Stimulated activated CD8-positive, alpha-beta memory T cell treated with anti-CD3 and anti-CD28 coated beads, Interleukin-12 subunit alpha, Interleukin-12 subunit beta, amount 100 ng/mL, for 4 hours (primary cell): ENCODE measurements at places on chromosomes 7 and 10.
A peak's percentile ranks its signal among the peaks of the same experiment; 100 is the strongest.

DNA sequence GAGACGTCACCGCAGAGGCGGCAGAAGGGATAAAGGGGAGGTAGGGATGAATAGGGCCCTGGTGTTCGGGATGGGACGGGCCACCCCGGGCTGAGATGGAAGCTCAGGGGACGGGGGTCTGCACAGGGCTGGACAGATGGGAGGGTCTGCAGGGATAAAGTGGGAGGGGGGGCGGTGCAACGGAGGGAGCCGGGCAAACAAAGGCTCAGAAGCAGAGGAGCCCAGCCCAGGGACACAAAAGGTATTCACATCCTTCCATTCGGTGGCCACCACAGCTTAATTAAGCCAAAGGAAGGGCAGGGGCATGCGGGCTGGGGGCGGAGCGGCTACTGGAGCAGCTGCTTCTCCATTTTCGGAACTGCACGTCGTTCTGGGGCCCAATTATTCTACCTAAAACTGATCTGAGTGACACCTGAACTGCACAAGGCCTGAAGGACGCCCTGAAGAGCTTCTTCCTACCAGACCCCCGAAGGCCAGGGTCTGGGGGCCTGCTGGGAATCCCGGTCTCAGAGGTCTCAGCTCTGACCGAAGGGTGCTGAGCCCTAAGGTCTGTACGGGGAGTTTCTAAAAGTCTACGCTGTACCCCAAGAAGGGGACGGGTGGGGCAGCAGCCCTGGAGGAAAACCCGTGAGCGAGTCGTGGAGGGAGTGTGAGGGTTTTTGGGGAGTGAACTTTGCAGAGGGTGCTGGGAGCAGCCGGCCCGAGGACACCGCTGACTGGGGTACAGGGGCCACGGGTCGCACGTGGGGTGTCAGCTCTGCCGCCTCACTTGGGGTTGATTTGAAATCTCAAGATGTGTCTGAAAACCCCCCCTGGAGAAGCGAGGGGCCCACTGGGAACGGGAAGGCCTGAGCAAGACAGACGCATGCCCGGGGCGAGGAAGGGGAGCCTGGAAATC lies 334.8 kb downstream of the DNAJB6 start:
- no peak for DNase-seq

DNA sequence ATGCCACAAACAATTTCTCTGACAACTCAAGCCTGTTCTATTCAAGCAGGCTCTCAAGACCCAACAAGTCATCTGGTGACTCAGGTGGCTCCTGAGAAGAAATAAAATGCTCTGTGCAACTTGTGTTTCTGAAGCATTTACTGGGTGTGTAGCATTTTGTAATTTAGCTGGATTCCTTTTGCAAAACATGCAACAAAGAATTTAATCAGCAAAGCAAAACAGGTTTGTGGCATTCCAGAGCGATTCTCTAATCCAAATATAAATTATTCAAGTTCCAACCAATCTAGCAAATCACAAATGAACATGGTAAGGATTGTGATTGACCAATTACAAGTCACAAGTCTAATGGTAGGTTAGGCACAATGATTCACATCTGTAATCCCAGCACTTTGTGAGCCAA lies 39.8 kb upstream of the C10orf67 start:
- no peak for DNase-seq

GRCh38 chr7:2214636-2215035 lies 18.1 kb downstream of the MAD1L1 start:
- DNase-seq, result no peak

DNA sequence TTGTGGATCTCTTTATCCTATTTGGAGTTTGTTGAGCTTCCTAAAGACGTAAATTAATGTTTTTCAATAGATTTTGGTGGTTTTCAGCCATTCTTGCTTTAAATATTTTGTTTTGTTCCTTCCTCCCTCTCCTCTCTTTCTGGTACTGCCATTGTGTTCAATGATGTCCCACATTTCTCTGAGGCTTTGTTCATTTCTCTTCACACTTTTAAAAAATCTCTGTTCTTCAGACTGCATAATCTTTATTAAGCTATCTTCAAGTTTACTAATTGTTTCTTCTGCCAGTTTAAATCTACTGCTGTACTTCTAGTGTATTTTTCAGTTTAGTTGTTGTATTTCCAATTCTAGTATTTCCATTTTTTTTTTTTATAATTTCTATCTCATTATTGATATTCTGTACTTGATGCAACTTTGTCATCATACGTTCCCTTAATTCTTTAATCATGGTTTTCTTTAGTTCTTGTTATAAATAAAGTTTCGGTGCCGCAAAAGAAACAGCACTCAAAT lies 45.6 kb upstream of the FZD9 start:
- DNase-seq, result no peak

DNA sequence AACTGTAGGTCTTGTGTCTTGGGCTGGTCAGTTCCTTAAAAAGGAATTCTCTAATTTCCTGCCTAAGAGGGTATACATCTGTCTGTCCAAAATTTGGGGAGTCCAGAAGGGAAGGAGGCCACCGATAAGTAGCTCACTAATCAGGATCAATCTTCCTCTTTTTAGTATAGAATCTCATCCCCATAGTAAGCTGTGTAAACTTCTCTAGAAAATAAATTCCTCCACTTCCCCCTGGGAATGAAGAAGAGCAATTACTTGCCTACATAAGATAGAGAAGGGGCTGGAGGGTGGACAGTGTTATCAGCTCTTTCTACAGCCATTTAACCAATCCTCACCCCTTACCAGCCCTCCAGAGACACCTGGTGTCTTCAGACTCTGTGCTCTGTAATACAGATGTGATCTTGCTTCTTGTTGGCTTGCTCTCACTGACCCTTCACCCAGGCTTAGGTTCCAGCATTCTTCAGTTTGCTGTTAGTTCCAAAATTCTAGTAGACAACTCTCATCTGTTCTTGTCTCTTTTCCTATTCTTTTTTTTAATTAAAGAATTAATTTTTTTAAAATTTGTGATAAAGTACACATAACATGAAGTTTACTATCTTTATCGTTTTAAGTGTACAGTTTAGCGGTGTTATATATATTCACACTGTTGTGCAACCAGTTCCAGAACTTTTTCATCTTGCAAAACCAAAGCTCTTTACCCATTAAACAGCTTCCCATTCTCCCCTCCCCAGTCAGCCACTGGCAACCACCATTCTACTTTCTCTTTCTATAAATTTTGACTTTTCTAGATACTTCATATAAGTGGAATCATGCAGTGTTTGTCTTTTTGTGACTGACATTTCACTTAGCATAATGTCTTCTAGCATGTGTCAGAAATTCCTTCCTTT lies 6.5 kb upstream of the PRKAR2B start:
- DNase-seq, result no peak

DNA sequence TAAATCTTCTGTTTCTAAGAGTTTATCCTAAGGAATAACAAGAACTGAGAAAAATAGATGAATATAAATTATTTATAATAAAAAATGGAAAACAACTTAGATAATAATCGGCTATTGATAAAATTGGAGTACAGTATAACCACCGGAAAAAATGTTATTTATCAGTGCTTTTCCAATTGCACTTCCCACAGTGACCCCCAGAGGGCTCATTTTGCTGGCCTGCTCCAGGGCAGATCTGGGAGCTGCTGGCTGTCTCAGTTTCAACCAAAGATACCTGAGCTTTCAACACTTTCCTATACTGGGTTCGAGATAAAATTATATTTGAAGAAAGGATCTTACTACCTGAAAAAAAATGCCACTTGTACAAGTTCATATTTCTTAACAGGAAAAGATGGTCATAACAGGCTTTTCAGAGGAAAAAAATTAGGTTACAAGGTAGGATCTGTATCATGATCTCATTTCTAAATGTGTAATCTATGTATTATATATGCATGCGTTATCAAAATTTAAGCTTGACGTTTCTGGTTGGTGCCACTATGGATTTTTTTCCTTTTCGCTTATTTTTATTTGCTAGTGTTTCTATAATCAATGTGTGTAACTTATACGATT lies 165.7 kb downstream of the NPSR1 start:
- DNase-seq, result peak; percentile 1

GRCh38 chr10:76921383-76922010 lies 716.1 kb downstream of the KCNMA1 start:
- DNase-seq, result no peak

DNA sequence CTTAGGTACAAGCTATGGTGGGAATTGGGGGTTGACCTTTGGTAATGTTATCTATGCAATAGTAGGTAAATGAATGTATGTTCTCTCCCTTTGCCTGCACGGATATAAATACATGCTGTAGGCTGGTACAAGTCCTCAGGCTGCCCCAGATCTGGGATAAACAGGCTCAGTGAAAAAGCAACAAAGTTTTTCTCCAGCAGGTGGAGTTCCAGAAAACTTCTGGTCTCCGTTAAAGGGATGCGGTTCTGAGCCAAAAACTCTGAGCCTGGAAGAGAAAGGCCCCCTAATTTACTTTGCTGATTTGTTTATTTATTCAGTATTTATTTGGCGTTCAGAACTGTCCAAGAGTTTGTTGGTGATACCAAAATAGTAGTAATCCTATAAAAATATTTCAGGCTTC lies 204.7 kb downstream of the ADRA2A start:
- no peak for DNase-seq

DNA sequence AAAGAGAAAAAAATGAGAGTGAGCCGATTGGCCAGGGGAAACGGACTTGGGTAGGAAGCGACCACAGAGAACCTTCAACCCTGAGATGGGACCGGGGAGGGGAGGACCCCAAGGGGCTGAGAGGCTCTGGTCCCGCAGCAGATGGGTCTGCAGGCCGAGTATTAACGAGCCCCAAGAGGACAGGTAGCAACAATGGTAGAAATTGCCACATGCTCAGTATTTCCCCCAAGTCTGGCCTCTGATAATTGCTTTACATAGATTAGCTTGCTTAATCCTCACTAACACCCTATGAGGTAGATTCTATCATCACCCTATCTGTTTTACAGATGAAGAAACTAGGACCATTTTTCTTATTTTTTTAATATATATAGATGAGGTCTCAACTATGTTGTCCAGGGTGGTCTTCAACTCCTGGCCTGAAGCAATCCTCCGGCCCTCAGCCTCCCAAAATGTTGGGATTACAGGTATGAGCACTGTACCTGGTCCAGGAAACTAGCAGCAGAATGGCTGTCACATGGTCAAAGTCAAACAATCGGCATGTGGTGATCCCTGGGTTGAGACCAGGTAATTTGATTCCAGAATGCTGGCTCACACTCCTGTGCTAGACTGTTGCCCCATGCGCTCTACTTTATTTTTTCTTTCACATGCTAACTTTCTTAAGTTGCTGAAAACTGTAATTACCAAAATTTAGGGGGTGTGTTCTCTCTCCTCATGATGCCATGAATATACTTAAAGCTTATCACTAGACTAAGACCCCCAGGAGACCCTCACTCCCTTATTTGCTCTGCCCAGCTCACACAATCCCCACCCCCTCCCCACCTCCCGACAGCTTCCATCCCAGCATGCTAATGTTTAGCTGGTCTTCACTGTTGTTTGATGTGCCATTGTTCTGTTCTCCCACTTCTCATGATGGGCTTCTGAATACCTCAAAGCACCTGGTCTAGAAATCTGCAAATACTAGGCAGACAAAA lies 67.9 kb upstream of the AFAP1L2 start:
- DNase-seq, result no peak

- DNase-seq, result no peak
Observed at GRCh38 chr7:101733713-101734475, 83.5 kb upstream of the CUX1 start.

DNA sequence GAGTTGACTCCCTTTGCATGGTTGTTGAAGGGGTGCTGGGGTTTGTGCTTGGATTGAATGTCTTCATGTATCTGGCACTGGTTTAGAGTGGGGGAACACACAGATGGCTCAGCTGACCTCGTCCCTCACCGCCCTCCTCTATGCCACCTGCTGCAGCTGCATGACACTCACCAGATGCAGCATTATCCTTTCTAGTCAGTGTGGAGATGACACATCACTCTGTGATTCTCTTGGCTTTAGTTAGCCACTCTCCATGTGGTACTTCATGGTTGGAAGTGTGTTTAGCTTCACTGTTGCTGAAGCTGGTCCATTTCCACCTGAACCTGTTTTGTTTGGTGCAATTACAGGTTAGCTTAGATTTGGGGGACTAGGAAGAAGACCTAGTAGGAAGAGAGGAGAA lies 56.3 kb upstream of the BMPER start:
- no peak for DNase-seq

DNA sequence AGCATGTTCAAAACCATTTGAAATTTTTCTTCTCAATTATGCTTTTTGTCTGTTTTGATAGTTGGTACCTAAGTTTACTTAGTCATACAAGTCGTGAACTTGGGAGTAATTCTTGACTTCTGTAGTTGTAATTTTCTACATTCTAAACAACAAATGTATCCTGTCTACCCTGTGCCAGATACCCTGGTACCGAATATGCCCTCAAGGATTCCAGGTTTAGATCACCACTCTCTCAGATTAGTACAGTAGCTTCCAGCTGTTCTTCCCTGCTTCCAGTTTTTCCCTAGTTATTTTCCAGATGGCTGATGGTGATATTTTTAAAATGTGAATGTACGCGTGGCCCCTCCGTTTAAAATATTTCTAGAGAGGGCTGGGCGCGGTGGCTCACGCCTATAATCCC lies 6.5 kb downstream of the STAM start:
- DNase-seq, result no peak

- no peak for DNase-seq
Observed at GRCh38 chr7:94045581-94045980, 41.4 kb upstream of the BET1 start.

- no peak for DNase-seq
Observed at GRCh38 chr10:127534496-127534895, 14.6 kb upstream of the NPS start.

GRCh38 chr7:96285579-96285978 lies 36.3 kb downstream of the SLC25A13 start:
- DNase-seq, result no peak

- no peak for DNase-seq
Observed at GRCh38 chr7:80127412-80128160, 7.0 kb upstream of the GNAI1 start.

DNA sequence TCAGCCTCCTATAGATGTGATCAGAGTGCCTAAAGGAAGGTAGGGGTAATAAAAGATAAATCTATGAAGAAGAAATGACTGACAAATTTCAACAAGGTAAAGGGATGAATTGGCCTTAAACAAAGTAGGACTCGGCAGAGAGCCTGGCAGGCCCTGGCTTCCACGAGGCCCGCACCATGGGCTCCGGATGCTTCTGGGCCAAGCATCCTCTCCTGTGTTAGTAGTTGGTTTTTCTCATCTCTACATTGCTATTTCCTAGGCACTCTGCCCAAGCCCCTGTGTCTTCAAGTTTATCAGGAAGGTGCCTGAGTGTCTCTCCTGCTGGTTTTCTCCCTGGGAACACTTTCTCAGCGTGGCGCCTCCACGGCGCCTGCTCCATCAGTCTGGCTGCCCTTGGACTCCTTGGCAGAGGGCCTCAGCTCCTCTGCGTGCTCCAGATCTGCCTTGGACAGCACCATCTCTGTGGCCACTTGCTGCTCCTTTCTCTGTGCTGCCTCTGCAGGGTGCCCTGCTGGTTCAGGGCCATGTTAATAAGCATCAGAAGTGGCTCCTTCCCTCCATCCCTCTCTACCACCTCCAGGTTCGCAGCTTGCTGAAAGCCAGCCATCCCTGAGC lies 413.3 kb upstream of the DPP6 start:
- no peak for DNase-seq
